NCI-H774 (cell line): ENCODE measurements at places on chromosomes 5 and 9.

DNA sequence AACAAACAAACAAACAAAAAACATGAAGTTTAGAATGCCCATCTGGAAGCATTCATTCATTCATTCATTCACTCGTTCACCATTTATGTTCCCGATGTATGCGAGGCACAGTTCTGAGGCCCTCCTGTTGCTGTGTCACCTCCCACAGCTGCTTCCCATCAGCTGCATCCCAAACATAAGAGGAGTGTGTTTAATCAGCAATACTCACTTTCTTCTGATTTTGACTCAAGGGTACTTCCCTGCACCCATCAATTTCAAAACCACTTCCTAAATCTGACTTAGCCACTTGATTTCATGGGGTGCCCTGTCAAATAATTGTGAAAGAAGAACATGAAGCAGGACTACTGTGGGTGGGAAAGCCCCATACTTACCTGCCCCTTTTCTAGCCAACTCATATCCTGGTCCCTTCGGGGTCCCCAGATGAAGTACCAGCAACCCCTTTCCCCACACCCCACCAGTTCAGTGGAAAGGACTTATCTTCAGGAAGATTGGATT is 128.0 kb upstream of the IL12B start:
- DNase-seq: no peak

- DNase-seq: no peak
These were observed 137.0 kb downstream of the MRPS30 start for GRCh38 chr5:44945743-44946142.

DNA sequence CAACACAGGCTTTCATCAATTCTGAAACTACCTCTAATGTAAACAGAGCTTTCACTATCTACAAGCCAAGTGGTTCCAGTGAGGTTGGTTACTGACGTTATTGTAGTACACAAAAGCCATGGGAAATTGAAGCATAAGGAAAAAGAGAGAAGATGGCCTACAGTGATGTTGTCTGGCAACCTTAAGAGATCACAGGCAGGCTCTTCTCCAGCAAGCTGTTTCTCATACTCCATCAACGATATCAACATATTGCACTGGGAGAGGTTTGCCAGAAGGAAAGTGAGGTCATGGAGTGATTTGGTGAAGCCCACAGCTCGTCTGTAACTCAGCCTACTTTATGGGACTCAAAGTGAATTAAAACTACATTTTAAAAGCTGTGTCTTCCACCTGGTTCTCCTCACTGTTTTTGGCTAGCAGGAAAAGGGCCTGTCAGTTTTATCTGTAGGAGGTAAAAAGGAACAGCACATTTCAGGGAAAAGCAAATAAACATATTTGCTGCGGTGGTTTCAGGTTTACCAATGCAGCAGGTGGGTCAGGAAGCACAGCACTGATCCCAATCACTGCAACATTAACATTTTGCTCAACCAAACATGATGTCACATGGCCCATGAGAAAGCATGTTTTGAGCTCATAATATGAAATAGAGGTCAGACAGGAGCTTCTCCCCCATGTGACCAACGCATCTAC is 72.9 kb downstream of the ARSB start:
- DNase-seq: peak; percentile 77

- DNase-seq: peak; percentile 62
These were observed 5.2 kb upstream of the IRF1 start for GRCh38 chr5:132495667-132496190.

GRCh38 chr5:10275991-10276390 is 25.9 kb downstream of the CCT5 start:
- DNase-seq: no peak

DNA sequence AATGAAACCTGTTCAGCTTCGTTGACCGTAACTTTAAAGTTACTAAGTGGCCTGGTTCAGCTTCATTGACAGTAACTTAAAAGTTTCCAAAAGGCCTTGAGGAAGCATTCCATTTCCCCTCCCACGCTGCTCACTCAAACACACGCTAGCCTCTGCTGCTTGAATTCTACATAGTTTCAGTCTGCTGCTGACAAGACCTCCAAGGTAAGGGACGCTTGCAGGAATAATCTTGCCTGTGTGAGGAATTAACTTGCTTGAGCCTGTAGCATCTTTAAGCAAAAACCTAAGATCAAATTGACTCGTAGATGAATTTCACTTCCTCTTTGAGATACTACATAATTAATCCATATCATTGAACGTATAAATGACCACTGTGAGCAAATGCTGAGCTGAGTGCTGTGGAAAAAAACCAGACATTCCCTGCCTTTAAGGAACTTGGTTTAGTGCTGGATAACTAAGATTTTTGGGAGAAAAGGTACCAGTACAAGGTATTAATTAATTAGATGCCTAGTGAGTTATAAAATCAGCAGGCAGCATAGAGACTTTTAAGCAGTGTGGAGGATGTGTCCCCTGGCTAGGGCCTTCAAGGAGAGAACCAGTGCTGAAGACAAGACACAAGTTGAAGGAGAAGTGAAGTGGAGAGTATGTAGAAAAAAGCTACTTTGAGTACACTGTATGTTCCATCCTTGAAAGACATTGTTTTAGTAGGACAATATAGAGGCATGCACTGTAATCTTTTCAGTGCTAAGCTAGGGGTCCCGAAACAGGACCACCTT is 39.2 kb downstream of the GRAMD2B start:
- DNase-seq: no peak

- DNase-seq: no peak
These were observed 147.1 kb upstream of the PPP1R26 start for GRCh38 chr9:135332516-135332915.

GRCh38 chr9:16460696-16461095 is 409.8 kb downstream of the BNC2 start:
- no peak for DNase-seq

- no peak for DNase-seq
These were observed 16.0 kb downstream of the TRAF2 start for GRCh38 chr9:136902259-136902821.

GRCh38 chr5:95148453-95148852 is 136.4 kb downstream of the MCTP1 start:
- DNase-seq: no peak

- DNase-seq: no peak
These were observed 133.6 kb downstream of the PTPRD start for GRCh38 chr9:10479172-10479571.

DNA sequence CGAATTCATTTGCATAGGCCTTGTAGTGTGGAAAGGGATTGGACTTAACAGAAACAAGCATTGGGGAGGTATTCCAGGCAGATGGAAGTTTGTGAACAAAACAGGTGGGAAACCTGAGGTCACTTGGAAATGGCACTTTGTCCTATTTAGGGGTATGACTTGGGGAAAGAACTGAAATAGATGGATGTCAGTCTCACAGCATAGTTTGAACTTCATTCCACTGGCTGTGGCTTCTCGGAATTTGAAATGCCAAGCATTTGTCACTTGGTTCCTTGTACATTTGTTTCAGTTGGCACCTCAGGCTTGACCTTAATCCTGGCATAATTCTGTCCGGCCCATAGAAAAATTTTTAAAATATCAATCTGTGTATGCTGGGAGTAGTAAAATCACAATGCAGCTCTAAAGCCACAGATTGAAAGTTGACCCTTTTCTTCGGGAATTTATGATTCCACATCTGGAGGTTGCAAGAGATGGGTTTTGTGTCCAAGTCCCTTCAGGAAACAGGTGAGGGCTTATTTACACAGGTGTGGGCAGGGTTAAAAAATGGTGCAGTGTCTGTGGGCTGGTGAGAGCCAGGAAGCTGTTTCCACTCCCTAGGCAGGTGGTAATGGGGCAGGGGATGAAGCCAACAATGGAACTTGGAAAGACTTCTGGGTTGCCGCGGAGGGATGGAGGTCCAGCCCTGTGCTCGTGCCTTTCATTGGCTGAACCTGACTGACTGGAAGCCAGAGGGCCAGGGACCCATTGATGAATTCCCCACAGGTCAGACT is 39.2 kb upstream of the PDE8B start:
- no peak for DNase-seq

DNA sequence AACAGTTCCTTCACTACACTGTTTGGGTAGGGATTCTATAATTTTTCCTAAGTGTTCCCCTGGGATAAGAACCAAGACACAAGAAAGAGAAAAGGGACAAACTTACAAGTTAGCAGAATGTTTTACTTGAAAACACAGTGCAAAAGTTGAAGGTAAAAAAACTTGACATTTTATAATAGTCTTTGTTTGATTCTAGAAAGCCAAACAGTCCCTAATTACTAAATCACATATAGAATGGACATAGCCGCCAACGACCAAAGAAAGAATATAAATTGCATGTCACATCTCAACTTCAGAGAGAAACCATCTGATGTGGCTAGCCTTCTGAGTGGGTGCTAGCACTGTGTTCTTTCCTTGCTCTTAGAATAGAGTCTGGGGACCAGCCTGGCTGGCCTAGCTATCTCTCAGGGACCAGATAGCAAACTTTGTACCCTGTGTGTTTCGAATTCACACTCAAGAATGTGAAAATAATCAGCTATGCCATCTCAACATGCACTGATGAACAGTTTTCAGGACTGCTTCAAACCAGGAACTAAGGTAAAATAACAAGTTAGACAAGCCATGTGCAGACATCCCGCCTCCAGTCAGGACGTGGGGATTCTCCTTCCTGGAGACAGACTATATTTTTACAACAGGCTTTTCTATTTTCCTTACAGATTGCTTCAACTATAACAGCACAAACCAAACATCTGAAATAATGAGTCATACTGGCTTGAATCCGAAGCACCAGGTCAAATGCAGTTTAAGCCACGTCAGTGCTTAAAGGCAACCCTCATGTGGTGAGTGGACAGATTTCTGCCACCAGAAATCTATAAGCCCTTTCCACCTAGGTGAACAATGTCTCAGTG is 53.7 kb downstream of the LHFPL2 start:
- no peak for DNase-seq
